ENCODE measurements at places on chromosomes 2 and 18.

GRCh38 chr2:161420406-161421074 is 4.4 kb downstream of the TBR1 start:
- no peak for DNase-seq

DNA sequence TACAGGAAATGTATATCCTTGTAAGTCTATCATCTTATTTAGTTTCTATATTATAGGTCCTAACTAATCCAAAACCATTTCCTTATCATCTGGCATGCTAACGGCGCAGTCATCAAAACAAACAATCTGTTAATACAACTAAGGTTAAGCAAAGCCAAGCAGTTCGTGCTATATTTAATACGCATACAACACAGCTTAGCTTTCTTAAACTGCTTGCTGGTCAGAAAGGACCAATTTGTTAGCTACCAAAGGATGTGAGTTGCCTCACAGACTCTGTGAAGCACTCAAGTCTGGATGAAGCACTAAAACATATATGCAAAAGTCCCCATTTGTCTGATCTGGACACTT is 67.0 kb downstream of the ZEB2 start:
- no peak for DNase-seq

- no peak for DNase-seq
Measured at GRCh38 chr2:181178130-181178529, 197.7 kb downstream of the UBE2E3 start.

GRCh38 chr18:40179729-40180461 is 1775.1 kb upstream of the PIK3C3 start:
- DNase-seq, result no peak

DNA sequence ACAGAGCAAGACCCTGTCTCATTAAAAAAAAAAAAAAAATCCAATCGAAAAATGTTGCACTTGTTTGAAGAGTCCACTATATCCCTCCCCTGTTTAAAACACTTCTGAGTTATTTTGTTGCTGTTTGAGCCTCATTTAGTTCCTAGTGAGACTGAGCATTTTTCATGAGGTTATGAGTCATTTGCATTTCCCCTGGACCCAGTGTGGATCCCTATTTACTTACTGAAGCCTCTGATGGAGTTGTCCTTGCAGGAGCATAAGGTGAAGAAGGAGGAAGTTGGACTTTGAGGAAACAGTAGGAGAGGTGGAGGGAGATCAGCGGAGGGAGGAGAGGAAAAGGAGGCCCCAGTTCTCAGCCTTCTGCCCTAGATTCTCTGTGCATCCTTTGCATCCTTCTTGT is 5.1 kb downstream of the CXCR1 start:
- no peak for DNase-seq

DNA sequence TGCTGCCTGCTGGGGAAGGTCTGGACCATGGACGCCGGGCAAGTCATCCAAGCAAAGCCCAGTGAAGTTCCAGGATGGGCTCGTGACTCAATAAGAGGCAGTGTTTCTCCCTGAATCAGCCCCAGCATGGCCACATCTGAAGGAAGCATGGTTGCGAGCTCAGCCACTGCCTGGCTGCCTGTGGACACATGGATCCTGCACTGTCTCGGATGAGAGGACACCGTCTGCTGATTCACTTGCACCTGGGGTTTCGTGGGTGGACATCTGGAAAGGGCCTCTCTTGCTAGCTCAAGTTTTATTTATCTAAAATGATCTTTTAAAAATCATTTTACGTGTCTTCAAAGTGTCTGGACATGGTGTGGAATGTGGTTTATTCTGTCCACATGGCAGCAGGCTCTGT is 224.8 kb upstream of the FN1 start:
- DNase-seq, result no peak

DNA sequence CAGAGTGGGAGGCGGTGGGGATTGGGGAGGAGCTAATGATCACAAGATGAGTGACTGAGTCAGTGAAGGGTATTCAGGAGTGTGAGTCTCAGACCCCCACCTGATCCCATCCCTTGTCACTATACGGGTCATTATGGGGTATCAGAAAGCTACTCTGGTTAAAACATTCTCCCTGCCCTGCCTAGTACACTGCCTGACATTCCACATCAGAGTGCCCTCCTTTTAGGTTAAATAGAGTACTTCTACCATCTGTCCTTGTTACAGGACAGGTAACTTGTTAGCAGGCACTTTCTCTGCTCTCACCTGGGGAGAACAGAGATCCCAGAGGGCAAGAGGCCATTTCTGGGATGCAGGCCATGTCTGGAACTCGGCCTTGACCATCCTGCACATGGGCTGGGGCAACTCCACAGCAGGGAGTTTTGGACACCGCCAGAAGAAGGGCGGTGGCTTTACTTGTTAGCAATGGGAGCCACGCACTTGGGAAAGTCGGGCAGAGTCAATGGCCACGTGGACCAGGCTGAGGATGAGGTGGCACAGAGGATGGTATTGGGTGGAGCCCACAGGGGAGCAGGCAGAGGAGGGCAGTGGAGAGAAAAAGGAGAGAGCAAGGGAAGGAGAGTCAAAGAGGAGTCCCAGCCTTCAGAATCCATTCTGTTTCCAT is 98.5 kb downstream of the CELF4 start:
- DNase-seq, result no peak

DNA sequence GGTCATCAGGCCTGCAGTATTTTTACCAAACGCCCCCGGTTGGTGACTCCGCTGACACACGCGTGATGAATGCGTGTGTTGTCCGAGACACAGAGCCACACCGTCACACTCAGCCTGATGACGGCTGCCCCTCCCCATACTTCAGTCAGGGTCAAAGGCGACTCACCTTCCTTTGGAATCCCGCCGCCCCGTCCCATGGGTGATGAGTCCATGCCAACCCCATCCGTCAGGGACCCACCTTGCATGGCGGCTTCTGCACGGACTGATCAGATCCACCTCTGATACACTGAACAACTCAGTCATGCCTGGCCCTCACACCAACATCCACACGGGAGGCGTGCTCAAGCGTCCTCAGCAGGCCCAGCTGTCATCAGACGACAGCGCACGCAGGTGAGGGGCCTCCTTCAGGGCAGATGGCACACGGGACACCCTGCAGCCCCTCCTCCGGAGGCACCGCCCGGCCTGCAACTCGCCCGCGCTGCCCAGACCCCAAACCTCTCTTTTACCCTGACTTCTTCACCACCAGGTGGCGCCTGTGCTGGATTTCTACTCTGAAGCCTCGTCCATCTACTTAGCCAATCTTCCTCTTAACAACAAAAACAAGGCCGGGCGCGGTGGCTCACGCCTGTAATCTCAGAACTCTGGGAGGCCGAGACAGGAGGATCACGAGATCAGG is 89.2 kb downstream of the ZNF516 start:
- peak; percentile 71 for DNase-seq

DNA sequence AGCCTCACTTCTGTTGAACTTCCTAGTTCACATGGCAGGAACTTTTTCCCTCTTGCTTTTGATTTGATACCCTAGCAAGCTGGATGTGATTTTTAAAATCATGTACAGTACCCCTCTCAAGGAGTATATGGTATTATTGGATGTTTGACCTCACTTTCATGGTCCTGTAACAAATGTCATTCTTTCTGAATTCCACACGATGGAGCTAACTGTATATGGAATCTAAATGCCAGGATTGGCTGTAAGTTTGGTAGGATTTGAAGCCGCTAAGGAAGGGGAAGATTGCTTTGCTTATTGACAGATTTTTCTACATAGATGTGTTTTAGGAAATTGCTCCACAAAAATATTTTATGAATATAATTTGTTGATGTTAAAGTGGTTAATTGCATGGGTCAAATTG is 18.3 kb downstream of the MAIP1 start:
- DNase-seq, result no peak

DNA sequence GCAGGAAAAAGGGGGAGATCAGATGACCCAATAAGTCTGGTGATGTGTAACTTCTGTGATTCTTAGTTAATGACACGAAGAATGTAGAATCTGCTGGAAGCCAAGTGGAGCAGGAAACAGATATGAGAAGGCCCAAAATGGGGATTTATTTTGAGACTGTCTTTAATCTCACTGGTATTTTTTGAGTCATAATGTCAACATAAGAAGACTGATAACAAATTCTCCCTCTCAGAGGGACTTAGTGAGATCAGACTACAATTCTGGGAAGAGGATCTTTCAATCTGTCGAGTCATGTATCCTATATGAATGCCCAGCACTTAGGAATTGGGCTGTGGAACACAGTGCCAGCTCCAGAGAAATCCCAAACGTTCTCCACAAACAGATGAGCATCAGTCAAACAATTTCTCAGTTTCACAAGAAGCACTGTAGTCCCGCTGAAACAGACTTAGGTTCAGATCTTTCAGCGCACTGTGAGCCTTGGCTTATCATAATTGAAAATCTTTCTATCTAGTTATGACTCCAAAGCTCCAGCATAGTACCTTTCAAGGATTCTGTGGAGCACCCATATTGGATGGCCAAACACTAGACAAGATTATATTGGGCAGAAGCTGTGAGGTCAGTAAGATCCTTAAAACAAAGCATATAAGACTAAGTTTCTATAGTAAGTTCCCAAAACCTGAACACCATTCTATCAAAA is 738.2 kb downstream of the LRP1B start:
- no peak for DNase-seq

DNA sequence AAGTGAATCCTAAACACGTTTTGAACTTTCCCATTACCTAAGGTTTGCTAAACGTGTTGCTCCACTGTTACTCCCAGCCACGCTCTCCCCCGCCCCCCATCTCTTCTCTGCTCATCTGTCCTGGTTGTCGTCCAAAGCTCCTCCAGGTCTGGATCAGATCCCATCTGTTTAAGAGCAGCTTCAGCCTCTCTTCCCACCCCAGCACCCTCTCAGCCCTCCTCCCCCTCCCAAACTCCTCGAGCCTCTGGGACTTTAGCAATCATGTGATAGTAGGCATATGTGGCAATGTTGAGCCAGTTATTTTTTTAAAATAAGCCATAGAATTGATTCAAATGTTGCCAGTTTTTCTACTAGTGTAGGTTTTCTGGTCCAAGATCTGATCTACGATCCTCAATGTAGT is 20.0 kb upstream of the LPIN1 start:
- no peak for DNase-seq

DNA sequence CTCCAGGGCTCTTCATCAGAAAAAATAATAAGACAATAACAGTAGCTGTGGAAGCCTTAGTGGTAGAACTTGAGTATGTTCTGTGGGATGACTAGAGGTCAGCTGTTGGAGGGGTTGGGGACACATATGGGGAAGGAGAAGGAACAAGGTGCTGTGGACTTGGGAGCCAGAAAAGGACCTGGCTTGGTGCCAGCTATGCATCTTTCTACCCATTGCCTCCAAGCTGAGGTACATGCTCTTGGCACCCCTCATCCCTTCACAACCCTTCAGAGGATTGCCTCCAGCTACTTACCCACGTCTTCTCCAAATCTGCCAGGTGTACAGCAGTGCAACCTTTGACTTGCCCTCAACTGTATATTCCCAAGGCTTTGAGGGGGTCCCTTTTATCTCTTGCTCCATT is 15.3 kb upstream of the EPAS1 start:
- no peak for DNase-seq

DNA sequence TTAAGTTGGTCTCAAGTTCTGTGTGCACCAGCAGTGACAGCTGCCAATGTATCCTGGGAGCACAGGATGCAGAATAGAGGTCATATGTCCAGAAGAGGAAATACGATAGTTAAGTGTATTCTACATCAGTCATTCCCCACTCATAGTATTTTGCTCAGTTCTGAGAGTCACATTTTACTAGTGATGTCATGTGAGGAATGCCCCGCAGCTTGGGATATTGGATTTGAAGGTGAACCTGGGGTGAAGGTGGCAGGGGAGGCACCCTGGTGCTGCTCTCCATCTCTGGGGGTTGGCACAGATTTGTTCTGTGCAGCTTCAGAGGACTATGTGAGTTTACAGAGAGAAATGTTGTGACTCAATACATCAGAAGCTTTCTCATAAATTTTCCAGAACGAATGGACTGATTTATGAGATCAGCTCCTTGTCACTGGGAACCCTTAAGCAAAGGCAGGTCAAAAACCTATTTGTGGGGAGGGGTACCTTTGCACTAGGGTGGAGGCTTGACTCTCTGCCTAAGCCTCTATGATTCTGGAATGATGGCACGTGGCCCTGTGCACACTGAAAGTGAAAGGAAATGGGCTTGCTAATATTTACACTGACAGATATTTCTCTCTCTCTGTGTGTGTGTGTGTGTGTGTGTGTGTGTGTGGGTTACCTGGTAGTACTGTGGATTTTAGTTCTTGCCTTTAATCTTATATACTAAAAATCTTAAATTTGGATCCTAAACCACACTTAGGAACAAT is 95.9 kb downstream of the NEB start:
- DNase-seq, result peak; percentile 31
